ENCODE measurements at places on chromosomes 12 and 14. TPM values are rescaled to one million over a fixed set of nuclear protein-coding genes. Genes with fewer than 3 reads are reported as not detected.

Gene PUS7L
- total RNA-seq: 9.5 TPM

DNA sequence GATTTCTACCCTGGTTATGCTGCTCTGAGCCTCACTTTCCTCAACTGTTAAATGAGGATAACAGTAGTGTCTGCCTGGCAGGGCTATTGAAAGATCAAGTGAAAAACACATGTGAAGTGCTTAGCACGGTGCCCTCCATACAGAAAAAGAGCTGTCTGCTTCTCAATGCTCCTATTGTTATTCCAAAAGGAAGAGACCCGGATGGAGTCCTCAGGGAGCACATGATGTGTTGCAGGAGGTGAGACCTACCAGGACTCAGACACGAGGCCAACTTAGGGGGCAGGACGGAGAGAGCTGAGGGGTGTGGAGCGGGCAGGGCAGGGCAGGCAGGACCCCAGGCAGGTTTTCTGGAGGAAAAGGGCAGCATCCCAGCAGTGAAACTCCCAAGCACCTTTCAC is 8.9 kb downstream of the FAIM2 start:
- no peaks in the 10 kb centered on the region for H3K36me3 ChIP-seq
- H3K27ac ChIP-seq: peak overlapping the region; percentile 57
- no peak for DNase-seq

Gene CD9
- 548 TPM for total RNA-seq

GRCh38 chr14:50462111-50462510 is 65.4 kb upstream of the CDKL1 start:
- no peak overlapping the region for H3K27ac ChIP-seq
- no peaks in the 10 kb centered on the region for H3K27me3 ChIP-seq
- DNase-seq: no peak
- H3K36me3 ChIP-seq: peaks cover 62% of the 10 kb centered on the region

DNA sequence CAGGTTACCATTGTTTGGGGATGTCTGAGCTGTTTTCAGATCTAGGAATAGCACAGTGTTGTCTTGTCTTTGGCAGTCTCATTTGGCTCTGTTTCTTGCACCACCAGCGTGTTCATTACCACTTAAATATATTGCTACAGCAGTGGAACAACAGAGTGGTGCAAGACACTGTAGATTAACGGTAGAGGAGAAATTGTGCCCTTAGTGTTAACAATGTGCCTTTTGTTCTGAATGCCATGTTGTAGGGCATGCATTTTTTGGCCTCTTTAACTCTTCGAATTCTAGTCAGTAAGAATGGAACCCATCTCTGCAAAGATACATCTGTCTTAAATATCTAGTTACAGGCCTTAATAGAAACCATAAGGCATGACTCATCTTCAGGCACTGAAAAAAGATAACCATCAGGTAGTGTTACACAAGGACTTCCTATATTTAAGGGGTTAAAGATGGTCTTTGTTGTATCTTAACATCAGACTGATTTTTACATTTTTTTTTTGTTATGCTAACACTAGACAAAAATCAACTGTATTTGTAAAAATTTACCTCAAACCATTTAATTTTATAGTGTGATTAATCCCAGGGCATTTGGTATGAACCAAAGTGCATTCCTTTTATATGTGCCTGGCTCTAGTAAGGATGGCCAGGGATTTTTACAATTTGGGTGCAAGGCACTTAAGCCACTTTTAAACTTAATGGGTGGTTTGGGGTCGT is 12.9 kb downstream of the DYRK2 start:
- H3K36me3 ChIP-seq: peaks cover 28% of the 10 kb centered on the region
- peaks cover 33% of the 10 kb centered on the region for H3K4me1 ChIP-seq
- no peak for DNase-seq

Data from suprapubic skin (tissue), 4 donors.